ENCODE measurements at places on chromosomes 7 and 10. TPM values are rescaled to one million over a fixed set of nuclear protein-coding genes. Genes with fewer than 3 reads are reported as not detected.

- no peak for DNase-seq
Observed at GRCh38 chr10:103280506-103280905, 3.6 kb downstream of the INA start.

- DNase-seq: no peak
Observed at GRCh38 chr7:40883826-40884225, 749.0 kb downstream of the SUGCT start.

DNA sequence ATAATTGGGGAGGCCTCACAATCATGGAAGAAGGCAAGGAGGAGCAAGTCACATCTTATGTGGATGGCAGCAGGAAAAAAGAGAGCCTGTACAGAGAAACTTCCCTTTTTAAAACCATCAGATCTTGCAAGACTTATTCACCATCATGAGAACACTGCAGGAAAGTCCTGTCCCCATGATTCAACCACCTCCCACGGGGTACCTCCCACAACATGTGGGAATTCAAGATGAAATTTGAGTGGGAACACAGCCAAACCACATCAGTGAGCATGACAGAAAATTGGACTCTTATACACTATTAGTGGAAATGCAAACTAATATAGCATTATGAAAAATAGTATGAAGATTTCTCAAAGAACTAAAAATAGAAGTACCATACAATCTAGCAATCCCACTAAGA is 271.2 kb downstream of the MAGI2 start:
- DNase-seq: no peak

GRCh38 chr10:49118430-49119074 is 3.2 kb upstream of the VSTM4 start:
- no peak for DNase-seq

DNA sequence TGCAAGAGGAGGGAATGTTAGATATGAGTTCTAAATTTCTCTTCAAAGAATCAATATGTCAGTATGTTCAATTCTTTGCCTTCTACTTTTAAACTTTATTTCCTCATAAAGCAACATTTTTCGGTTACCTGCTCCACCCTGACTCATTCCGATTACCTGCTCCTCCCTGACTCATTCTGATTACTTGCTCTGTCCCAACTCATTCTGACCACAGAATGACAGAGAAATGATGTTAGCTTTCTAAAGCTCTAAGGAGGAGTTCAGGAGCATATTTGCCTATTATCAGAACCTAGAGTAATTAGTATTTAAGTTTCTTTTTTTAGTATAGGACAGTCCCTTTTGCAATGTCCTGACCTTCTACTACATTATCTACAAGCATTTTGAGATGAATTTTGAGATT is 24.5 kb upstream of the PPP1R9A start:
- no peak for DNase-seq

- DNase-seq: no peak
Observed at GRCh38 chr10:28971255-28971654, 293.9 kb downstream of the BAMBI start.

The FAM131B gene
- total RNA-seq: 2.9 TPM
